ENCODE measurements at places on chromosomes 3 and 15. TPM values are rescaled to one million over a fixed set of nuclear protein-coding genes. Genes with fewer than 3 reads are reported as not detected.

Gene LAMB2
- polyA plus RNA-seq, result 423 TPM

Gene SH3BP5
- polyA plus RNA-seq, result 9.9 TPM

GRCh38 chr3:187198490-187198889, 1.2 kb downstream of the RTP1 start:
- no peak for DNase-seq

DNA sequence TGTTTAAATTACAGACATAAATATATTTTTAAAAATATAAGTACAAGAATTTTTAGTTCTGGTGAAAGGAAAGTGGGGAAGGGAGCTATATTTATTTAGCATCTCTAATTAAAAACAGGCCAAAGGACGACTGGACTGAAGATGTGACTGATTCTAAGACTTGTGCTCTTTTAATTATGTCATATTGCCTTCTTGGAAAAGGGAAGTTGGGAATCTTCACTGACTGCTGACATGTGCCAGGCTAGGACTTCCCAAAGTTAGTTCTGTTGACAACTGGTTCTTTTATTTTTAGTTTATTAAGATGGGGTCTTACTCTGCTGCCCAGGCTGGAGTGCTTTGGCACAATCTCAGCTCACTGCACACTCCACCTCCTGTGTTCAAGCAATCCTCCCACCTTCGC, 13.5 kb downstream of the CNOT10 start:
- DNase-seq, result no peak

- peak; percentile 32 for DNase-seq
These were observed 95.7 kb upstream of the C3orf80 start for GRCh38 chr3:160129459-160130061.
